A549 treated with AZD2906 at 1 μM for 4 hours (cell line): ENCODE measurements at places on chromosomes 7 and 10. TPM values are rescaled to one million over a fixed set of nuclear protein-coding genes. Genes with fewer than 3 reads are reported as not detected.

NPC1L1 gene
- total RNA-seq: 0.06 to 0.09 TPM (median 0.08 TPM) in 5 replicates

CALHM3 gene
- total RNA-seq: 0.23 to 0.52 TPM (median 0.35 TPM) in 5 replicates

PARD3 gene
- total RNA-seq: 52.7 to 78.9 TPM (median 54.8 TPM) in 5 replicates

TRIP6 gene
- 42.1 to 58.3 TPM (median 52.4 TPM) in 5 replicates for total RNA-seq

MMD2 gene
- total RNA-seq: not detected in 5 replicates

PRKG1 gene
- 0.01 to 0.02 TPM (median 0.01 TPM) in 3 of 5 replicates, not detected in the others for total RNA-seq

CCL24 gene
- 0.18 TPM in 1 of 5 replicates, not detected in the others for total RNA-seq

AKAP9 gene
- total RNA-seq: 12.6 to 20.2 TPM (median 14.1 TPM) in 5 replicates
